ENCODE measurements at places on chromosomes 7 and 10. TPM values are rescaled to one million over a fixed set of nuclear protein-coding genes. Genes with fewer than 3 reads are reported as not detected.
A peak's percentile ranks its signal among the peaks of the same experiment; 100 is the strongest.

- H3K27me3 ChIP-seq: 0 out of 2 replicates have a peak, but pooled peaks cover 5% of the 10 kb centered on the region
- no peaks in the 10 kb centered on the region for H3K36me3 ChIP-seq
- no peak overlapping the region for H3K27ac ChIP-seq
- peaks cover 3% of the 10 kb centered on the region for H3K4me1 ChIP-seq
- H3K4me3 ChIP-seq: no peak overlapping the region
Measured at GRCh38 chr7:13327669-13328068, 640.2 kb downstream of the ARL4A start.

DNA sequence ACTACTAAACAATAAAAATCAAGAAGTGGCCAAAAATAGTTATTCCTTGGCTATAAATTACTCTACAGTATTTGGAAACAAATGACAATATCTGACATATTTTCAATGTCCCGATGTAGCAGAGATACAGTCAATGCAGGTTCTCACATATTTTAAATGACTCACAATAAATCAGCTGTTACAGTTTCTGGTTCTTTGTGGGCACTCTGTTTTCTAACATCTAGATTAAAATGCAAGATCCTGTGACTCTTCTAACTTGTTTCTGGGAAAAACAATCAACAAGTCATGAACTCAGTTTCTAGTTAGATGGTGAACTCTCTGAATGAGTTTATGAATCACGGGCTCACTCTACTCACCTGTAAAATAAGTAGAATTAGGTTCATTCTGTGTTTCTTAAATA is 849.6 kb upstream of the MBL2 start:
- no peaks in the 10 kb centered on the region for H3K27me3 ChIP-seq
- no peak overlapping the region for H3K4me3 ChIP-seq
- no peak overlapping the region for H3K27ac ChIP-seq

Gene PLAC9
- 19.6 TPM for total RNA-seq

DNA sequence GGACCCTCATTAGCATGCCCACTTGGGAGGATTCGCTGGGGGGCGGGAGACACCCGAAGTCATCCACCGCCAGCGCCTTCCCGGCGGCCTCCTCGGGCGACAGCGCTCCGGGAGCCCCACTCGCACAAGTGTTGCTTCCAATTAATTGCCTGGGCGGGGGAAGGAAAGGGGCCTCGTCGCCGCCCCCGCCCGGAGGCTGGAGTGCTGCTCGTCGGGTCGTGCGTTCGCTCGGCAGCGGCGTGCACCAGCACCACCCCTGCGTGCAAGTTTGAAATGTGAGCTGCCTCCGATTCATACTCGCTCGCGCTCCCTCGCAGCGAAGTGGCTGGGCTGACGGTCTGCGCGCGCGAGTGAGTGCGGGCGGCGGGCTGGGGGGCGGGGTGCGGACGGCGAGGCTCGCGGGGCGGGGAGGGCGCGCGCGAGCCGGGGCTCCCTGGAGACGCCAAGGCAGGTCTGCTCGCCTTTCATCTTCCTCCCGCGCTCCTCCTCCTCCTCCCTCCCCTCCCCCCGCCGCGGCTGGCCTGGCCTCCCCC is 104.6 kb upstream of the PPIF start:
- no peaks in the 10 kb centered on the region for H3K27me3 ChIP-seq
- peak overlapping the region; percentile 64 for H3K4me3 ChIP-seq
- no peaks in the 10 kb centered on the region for H3K36me3 ChIP-seq

- no peaks in the 10 kb centered on the region for H3K36me3 ChIP-seq
- H3K4me1 ChIP-seq: no peaks in the 10 kb centered on the region
- H3K27ac ChIP-seq: no peak overlapping the region
- no peak for DNase-seq
- H3K27me3 ChIP-seq: no peaks in the 10 kb centered on the region
Measured at GRCh38 chr7:26625286-26625685, 239.1 kb downstream of the SKAP2 start.

Gene ANK3
- total RNA-seq: not detected

Gene GIMAP2
- 0.13 TPM for total RNA-seq

GRCh38 chr10:20100171-20100570 is 283.9 kb downstream of the PLXDC2 start:
- H3K27me3 ChIP-seq: no peaks in the 10 kb centered on the region
- DNase-seq: peak; percentile 12
- no peak overlapping the region for H3K27ac ChIP-seq
- H3K4me3 ChIP-seq: no peak overlapping the region
- no peaks in the 10 kb centered on the region for H3K4me1 ChIP-seq

- H3K36me3 ChIP-seq: peaks cover 49% of the 10 kb centered on the region
- H3K27ac ChIP-seq: peak overlapping the region; percentile 92
- peak overlapping the region; percentile 76 for H3K4me3 ChIP-seq
- peak; percentile 62 for DNase-seq
- no peaks in the 10 kb centered on the region for H3K27me3 ChIP-seq
Measured at GRCh38 chr10:73771722-73772280, 10.0 kb upstream of the CHCHD1 start.

Gene ELFN1
- total RNA-seq: 6.2 TPM

DNA sequence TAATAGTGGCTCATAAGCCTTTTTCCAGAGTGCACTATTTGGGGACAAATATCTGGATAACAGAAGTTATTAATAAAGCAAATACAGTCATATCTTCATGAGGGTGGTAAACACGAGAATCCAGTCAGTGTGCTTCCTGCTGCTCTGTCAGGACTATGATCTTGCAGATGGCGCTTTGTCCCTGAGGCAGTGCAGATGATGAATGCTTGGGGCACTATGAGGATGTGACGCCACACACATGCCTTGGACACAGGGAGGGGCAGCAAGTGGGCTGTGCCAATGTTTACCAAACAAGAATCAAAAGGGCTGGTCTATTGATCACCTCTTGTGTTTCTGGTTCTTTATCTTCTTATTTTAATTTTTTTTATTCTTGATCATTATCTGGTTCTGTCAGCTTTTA is 79.8 kb downstream of the GAD2 start:
- no peak overlapping the region for H3K4me3 ChIP-seq
- no peak overlapping the region for H3K27ac ChIP-seq
- DNase-seq: no peak
- H3K27me3 ChIP-seq: no peaks in the 10 kb centered on the region
- no peaks in the 10 kb centered on the region for H3K4me1 ChIP-seq
